ENCODE measurements at places on chromosomes 4 and X. TPM values are rescaled to one million over a fixed set of nuclear protein-coding genes. Genes with fewer than 3 reads are reported as not detected.

The BGN gene
- 43.9 TPM for total RNA-seq

The SMIM43 gene
- 3.4 TPM for total RNA-seq

The GLOD5 gene
- not detected for total RNA-seq

The IGSF1 gene
- total RNA-seq, result not detected

The FAM9B gene
- total RNA-seq, result not detected

The HPGDS gene
- total RNA-seq, result 0.28 TPM

The GAB1 gene
- 10.7 TPM for total RNA-seq
